Trophoblast cell (in vitro differentiated cells and primary cell): ENCODE measurements at places on chromosomes 13 and 19.

DNA sequence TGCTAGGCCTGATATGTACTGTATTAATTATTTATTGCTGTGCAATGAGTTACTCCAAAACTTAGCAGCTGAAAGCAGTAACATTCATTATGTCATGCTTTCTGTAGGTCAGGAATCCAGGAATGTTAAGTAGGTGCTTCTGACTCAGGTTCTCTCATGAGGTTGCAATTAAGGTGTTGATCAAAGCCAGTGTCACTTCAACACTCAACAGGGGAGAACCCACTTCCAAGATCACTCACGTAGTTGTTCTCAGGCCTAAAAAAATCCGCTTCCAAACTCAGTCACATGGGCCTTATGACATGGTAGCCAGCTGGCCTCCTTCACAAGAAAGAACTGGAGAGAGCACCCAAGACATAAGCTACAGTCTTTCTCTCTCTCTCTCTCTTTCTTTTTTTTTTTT, 211.1 kb upstream of the NBEA start:
- peak; percentile 35 for DNase-seq

DNA sequence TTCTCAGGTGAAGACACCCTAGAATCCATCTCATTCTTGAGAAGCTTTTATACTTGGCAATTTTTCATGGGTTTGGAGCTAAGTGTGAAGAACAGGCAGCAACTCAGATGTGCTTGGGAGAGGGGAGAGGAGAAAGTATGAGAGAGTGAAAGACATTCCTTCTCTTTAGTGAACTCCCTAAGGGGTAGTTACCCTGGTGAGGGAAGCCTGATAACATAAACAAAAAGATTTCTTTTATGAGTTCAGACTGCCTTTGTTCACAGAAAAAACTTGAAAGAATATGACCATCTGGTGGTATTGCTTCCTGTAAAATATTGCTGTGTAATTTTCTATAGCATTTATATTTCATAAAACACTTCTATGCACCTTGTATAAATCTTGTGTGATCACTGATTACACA, at the start of gene STOML3:
Gene STOML3, minus strand, starts transcription at position 139 of the 400 bp plus-strand sequence. Its CDS starts 110 bp downstream, at position 29.
- peak; percentile 74 for DNase-seq

DNA sequence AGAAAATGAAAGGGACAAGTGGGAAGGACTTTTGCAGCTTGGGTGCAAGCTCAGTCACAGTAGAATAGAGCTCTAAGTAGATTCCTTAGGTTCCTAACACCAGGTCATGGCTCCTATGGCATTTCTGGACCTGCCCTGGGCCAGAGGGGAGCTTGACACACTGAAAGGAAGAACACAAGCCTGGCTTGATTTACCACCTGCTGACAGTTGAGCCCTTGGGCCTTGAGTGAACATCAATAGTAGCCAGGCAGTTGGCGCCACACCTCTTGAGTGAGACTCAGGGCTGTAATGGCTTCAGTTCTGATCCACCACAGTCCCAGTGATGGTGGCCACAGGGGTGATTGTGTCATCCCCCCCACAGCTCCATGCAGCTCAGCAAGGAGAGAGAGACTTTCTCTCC, 221.9 kb upstream of the PCDH17 start:
- DNase-seq, result no peak

DNA sequence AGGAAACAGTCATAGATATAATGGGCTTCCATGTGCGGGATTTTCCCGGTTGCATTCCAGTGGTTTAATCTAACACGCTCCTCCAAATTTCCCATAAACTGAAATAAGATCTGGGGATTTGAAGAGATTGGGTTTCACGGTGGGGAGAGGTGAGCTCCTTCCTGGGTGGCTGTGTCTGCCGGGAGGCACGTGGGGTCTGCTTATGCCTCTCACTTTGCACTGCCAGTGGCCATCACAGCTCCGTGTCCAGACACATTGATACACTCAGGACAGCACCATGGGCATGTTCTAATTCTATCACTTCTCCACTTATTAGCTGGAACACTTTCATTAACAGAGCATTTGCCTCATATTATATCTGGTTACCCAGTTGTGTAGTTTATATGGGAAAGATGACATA, 73.4 kb downstream of the SOX1 start:
- DNase-seq, result no peak

GRCh38 chr13:49604570-49604969, 19.2 kb upstream of the RCBTB1 start:
- DNase-seq, result no peak

DNA sequence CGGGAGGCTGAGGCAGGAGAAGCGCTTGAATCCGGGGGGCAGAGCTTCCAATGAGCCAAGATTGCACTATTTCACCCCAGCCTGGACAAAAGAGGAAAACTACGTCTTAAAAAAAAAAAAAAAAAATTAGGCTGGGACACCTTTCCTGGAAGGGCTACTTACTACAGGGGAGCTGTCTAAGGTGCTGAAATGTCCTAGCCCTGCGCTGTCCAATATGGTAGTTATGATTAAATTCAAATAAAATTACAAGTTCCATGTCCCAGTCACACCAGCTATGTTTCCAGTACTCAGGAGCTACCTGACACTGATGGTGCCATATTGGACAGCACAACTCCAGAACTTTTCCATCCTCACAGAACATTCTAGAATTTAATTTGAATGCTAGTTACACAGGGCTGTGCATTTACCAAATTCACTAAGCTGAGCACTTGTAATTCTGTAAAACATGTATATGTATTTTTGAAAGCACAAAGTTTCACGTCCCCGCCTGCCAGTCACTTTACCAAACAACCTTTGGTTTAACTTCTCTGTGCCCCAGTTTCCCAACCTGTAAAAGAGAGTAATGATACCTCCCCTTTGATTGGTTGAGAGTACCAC, 9.2 kb upstream of the ZSCAN22 start:
- DNase-seq, result no peak

GRCh38 chr19:53813996-53814395, 10.1 kb downstream of the NLRP12 start:
- DNase-seq, result no peak

DNA sequence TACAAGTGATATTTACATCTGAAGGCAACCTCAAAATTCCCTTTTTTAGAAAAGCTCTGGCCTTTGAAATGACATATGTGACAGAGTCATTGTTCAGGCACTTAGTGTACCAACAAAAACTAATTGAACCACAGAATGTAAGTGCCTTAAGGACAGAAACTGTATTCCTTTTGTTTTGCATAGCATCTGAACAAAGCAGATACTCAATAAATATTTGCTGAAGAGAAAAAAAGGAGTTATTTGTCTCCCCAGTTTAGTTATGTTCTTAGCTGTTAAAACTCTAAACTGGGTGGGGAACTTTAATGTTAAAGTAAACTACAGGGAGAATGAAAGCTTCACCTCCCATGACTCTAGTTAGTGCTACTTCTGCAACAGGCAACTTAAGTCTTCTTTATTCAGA, 56.8 kb upstream of the KLF5 start:
- no peak for DNase-seq

DNA sequence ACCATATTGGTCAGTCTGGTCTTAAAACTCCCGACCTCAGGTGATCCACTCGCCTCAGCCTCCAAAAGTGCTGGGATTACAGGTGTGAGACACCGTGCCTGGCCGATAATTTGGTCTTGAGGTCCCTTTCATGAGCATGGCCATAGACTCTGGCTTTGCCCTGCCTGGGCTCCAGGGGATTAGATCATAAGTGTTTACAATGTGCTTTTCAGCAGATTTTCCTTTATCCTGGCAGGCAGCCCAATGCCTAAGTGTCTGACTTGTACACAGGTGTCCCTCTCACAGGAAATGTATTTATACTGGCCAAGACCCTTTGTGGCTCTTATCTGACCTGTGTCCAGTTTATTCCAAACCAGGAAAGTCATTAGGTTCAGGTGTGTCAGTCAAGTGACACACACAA, 15.9 kb downstream of the BCAM start:
- DNase-seq, result no peak

DNA sequence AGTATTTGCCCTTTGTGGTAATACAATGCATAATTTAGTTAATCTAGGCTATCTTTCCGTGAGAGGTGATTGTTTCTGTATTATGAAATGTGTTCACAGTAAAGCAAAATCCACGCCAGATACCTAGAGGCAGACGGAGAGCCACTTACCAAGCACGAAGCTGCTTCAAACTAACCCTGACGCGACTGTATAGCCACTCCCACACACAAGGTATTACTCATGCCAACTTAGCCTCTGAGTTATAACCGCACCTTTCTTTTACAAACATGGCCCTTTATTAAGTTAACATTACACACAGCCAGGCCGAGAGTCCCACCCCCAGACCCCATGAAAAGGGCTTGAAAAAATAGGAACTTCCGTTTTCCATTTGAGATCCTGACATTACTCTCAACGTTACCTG, 185.7 kb downstream of the ABCC4 start:
- no peak for DNase-seq

DNA sequence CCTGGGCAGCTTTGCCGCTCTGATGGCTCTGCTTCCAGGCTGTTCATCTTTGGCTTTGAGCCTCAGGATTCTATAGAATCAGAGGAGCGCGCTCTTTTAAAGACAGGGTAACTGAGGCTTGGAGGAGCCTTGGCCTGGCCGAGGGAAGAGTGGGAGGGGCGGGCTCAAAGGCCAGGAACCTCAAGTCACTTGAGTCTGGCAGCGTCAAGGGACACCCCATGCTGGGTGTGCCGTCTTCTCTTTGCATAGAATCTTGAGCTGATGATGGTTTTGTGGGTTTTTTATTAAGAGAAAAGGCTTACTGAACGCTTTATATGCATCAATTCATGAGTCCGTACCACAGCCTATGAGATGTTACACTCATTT, 1.1 kb downstream of the PGLS start:
- DNase-seq, result no peak

GRCh38 chr13:33262997-33263396, 22.6 kb downstream of the STARD13 start:
- DNase-seq, result no peak

GRCh38 chr13:34942732-34943435, 814 bp downstream of the NBEA start:
- no peak for DNase-seq
